SK-N-SH treated with all-trans-retinoic acid at 6 μM for 48 hours (cell line): ENCODE measurements at places on chromosomes 16 and 17.
A peak's percentile ranks its signal among the peaks of the same experiment; 100 is the strongest.

DNA sequence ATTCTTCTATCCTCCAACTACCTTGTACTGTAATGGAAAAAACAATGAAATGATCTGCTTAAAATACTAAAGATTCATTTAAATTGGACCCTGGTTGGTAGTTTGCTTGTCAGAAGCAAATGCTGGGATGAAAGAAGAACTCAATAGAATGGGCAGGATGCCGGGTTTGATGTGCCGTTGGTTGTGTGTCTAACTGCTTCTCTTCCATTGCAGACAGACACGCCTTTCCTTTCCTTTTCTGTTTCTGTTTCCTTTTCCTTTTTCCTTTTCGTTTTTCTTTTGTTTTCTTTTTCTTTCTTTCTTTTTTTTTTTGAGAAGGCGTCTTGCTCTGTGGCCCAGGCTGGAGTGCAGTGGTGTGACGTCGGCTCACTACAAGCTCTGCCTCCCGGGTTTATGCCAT is 64.6 kb downstream of the PLCG2 start:
- ATAC-seq, result no peak

DNA sequence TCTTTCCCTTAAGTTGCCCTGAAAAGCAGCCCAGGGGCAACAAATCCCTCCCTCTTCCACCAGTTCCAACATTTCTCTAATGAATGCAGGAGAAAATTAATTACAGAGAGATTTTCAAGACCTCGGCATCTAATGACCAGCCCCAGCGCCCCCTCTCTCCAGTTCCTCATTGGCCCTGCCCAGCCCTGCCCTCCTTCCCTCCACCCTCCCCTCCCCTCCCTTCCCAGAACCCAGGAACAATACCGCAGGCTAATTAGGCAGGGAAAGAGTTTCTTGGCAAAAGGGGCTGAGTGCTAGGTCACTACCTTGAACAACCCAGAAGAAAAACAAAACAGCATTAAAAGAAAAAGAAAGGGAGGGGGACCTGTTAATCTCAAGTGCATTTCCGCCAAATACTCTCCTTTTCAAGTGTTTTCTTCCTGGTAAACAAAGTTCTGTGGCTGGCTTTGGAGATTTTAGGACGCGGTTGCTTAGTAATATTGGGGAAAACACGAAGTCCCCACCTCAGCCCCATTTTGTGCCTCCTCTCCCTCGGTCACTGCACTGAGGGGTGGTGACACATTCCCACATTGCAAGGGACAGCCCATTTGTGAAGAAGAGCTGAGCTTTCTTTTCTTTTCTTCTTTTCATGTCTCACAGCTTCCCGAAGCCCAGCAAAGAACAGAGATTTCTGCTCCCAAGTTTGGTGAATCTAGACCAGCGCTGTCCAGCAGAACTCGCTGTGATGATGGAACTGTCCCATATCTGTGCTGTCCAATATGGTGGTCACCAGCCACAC is 215.4 kb downstream of the SOX9 start:
- no peak for ATAC-seq

DNA sequence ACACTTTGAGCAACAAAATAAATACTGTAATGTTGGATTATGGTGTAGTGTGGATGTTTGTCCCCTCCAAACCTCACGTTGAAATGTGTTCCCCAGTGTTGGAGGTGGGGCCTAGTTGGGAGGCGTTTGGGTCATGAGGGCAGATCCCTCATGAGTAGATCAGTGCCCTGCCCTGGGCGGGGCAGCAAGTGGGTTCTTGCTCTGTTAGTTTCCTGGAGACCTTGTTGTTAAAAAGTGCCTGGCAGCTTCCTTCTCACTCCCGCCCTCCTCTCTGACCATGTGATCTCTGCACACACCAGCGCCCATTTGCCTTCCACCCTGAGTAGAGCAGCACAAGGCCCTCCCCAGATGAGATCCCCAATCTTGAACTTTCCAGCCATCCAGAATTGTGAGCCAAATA is 67.7 kb downstream of the MPRIP start:
- no peak for ATAC-seq

- ATAC-seq, result peak; percentile 55
These were observed 65.9 kb downstream of the EMP2 start for GRCh38 chr16:10514369-10515055.

DNA sequence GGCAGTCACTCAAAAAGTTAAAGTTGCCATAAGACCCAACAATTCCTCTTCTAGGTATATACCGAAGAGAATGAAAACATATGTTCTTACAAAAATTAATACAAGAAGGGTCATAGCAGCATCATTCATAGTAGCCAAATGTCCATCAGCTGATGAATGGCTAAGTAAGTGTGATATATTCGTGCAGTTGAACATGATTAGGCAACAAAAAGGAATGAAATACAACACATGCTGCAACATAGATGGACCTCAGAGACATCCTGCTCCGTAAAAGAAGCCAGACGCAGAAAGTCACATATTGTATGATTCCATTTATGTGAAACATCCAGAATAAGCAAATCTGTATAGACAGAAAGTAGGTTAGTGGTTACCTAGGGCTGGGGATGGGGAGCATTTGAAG is 229.4 kb upstream of the CACNG5 start:
- ATAC-seq, result no peak

DNA sequence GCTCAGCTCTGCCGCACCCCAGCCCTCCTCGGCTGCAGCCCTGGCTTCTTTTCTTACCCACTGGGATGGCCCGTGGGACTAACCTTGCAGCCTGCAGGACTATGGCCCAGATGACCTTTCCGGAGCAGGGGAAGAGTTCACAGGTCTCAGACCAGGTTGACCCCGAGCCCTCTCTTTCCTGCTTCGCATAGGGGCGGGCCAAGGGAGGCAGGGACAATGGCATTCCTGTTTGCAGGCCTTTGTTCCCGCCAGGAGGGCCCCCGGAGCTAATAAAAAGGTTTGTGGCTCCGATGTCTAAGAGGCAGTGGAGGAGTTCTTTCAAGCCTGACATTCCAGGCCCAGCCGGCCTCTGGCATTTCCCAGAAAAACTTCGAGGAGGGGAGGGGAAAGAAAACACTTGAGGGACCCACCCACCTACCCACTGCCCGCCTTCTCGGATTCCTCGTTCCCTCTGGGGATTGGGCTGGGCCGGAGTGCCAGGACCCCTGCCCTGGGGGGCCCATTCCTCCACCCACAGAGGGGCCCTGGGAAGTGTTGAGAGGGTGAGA is 5.8 kb upstream of the SOCS3 start:
- no peak for ATAC-seq

- ATAC-seq, result no peak
These were observed 55.8 kb downstream of the SALL1 start for GRCh38 chr16:51095084-51095881.

DNA sequence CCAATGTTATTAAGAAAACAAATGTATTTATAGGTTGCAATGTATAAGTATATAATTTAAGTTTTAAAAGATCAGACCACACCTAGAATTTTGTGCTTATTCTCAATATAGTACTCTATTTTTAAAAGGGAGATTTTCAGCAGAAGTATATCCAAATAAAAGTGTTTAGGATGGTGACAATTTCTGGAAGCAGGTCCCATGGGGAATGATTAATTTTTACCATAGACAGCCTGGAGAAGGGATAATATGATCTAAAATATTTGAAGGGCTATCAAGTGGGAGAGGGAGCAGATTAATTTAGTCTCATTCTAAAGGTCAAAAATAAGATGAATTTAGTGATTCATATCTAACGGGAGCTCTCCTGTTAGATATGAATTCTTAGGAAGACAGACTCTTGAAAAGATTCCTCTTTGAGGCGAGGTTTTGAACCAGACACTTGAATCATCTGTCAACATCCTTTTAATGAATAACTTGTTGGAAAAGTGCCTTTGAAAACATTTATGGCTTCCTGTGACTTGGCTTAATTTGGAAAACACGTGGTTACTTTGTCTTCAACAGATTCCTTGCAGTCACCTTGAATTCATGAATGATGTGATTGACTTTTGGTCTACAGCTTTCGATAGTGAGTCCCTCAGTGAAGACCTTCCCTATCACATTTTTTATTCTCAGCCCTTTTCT is 29.3 kb upstream of the SMIM36 start:
- 0 out of 3 replicates have a peak, but pooled peaks have one; percentile 21 for ATAC-seq

GRCh38 chr16:3553138-3553923 is 23.9 kb downstream of the NLRC3 start:
- no peak for ATAC-seq

DNA sequence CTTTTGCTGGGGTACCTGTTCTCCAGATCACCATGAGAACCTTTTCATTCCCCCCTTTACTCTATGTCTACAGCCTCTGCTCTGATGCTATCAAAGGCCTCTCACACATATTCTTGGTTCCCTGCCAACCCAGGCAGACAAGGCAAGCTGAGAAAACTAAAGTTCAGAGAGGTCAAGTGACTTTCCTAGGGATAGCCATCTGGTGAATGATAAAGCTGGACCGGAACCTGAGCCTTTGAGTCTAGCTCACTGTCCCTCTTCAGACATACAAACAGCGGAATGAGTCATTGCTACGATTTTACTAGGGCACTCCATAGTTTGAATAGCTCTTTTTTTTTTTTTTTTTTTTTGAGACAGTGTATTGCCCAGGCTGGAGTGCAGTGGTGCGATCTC is 73.3 kb downstream of the XYLT1 start:
- peak; percentile 92 for ATAC-seq

GRCh38 chr17:21272250-21272649 is 12.3 kb upstream of the MAP2K3 start:
- no peak for ATAC-seq

- no peak for ATAC-seq
These were observed 69.3 kb downstream of the GNAO1 start for GRCh38 chr16:56260378-56261160.

DNA sequence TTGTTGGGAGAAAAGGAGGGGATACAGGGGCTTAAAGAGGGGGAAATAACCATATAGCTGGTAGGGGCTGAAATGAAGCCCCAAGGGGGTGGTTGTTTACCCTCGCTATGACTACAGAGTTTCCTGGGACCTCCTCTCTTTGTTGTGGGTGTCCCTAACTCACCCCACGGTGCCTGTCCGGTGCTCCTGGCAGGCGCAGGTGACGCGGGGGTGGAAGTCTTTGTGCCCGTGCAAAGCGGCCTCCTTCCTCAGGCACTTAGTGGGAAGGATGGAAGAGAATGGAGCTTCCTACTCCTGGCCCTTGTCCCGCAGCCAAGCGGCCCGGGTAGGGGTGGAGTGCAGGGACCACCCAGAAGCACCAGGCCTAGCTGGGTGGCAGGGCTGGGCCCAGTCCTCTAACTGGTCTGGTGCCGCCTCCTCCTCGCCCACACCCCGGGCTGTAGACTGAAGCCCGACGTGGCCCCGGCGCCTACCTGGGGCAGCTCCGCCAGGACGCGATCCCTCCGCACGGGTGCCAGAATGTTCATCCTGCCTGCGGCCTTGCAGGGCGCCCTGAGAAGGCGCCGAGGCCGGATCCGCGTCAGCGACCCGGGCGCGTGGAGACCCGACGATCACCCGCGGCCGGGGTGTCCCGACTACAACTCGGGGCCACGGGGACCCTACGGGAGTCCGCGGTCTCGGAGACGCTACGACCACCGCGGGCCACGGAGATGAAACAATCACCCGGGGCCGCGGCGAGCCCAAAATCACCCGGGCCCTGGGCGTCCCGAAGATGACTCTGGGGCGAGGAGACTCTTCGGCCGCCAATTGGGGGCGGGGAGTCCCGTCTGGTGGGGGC is 709 bp downstream of the RAB34 start:
- ATAC-seq, result no peak

GRCh38 chr17:29614349-29615047 is 8.2 kb downstream of the CORO6 start:
- no peak for ATAC-seq

DNA sequence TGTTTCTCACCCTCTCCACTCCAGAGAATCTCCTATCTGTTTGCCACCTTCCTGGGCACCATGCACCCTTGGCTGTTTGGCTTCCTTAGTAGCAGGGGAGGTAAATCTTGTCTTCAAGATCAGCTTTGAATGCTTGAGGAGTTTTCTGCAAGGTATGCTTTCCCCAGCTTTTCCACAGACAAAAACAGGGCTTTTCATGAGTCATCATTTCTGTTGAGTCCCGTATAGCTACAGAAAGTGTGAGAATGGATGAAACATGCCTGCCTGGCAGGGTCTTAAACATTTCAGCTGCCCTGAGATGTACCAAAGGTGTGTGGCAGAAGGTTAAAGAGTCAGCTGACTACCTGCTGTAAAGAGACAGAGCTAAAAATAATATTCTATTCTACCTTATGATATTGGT is 875.2 kb upstream of the EEF2KMT start:
- no peak for ATAC-seq

DNA sequence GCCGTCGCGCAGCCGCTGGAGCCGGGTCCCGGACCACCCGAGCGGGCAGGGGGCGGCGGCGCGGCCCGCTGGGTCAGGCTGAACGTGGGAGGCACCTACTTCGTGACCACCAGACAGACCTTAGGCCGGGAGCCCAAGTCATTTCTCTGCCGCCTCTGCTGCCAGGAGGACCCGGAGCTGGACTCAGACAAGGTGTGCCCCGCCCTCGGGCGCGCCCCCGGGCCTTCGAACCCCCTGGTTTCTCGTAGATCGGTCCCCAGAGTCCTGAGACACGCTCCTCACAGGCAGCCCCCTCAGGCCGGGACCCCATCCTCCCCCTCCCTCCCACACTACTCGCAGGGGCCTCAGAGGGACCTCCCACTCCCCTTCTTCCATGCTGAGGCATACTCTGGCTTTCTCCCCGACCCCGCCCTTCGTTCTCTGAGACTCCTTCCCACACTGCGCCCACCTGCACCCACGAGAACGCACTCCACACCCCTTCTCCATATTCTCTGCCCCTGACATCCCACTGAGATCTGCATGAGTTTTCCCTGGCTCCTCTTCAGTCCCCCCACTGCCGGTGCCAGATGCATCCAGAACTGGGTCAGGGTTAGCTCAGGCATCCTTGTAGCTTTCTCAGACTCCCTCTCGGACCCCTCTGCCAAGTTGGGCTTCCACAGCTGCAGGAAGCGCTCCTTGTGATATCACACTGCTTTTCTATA is 523 bp downstream of the KCTD2 start:
- no peak for ATAC-seq

DNA sequence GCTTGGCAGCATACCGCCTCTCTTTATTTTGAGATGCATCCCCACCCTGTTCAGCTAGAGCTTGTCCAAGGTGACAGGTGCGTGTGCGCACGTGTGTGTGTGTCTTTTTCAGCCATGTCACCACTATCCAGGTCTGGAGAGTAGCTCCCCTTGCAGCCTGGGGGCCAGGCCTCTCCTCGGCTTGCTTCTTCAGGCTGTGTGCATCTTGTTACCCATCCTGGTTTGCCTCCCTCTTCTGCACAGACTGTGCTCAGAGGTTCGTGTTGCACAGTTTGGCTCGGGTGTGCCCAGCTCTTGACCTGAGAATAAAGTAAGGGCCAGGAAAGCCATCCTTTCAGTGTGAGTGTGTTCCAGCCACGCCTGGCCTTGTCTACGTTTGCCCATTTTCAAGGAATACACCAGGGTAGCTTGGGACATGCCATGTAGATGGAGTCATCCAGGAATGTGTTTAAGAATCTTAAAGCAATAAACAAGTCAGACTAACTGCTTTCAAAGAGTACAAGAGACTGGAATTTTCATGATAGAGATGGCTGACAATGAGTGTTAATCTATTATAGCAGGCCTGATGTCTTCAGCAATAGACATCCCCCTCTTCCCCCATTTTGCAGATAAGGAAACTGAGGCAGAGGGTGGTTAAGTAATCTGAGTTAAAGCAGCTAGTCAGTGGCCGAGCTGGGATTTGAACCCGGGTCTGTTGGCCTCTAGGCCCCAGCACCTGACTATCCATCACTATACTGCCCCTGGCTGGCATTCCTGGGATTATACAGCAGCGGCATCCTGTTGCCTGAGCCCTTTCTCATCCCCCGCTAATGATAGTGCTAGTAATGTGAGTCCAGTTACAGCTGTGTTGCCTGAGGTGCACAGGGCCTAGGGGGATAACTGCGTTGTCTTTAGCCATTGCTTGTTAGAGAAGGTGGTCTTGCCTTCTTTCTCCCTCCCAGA is 77.9 kb downstream of the KSR1 start:
- ATAC-seq, result peak; percentile 88
